Smooth muscle cell of the umbilical artery (primary cell): ENCODE measurements at places on chromosomes 3 and 15. TPM values are rescaled to one million over a fixed set of nuclear protein-coding genes. Genes with fewer than 3 reads are reported as not detected.

Gene GPR149
- total RNA-seq, result not detected in 2 replicates

Gene FBXW12
- not detected in 2 replicates for total RNA-seq

Gene MOBP
- total RNA-seq, result not detected in 2 replicates

Gene CRELD1
- total RNA-seq, result 82.0 and 124 TPM in 2 replicates

Gene ITIH1
- total RNA-seq, result not detected in 2 replicates

Gene MYEF2
- total RNA-seq, result 3.3 and 9.1 TPM in 2 replicates

Gene SLC12A1
- not detected in 2 replicates for total RNA-seq

Gene NME9
- total RNA-seq, result not detected in 2 replicates
